Stimulated activated CD8-positive, alpha-beta memory T cell treated with anti-CD3 and anti-CD28 coated beads, Interleukin-2, amount 100 ng/mL, for 1 hour (primary cell): ENCODE measurements at places on chromosomes 1 and 21.

GRCh38 chr1:220726634-220727033 lies 21.5 kb upstream of the MTARC2 start:
- DNase-seq = no peak

GRCh38 chr1:225362805-225363204 lies 65.0 kb downstream of the LBR start:
- DNase-seq = no peak

DNA sequence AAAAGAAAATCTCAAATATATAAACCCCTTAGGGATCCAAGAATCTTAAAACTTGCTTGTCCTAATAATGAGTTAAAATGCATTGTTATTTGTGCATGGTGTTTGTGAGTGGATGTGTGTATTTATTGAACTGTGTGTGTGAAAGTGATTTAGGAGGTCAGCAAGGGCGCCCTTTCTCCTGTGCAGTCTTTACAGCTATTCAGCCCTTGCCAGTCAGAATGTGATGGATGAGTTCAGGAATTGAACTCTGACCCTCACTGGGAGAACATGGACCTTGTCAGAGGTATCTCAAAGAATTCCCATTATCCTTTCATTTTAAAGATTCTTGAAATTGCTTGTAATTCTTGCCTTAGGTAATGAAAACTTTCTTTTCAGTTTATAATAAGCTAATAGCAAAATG lies 493.0 kb upstream of the ADGRL4 start:
- DNase-seq = no peak

GRCh38 chr1:91381844-91382243 lies 22.8 kb downstream of the HFM1 start:
- DNase-seq = no peak

DNA sequence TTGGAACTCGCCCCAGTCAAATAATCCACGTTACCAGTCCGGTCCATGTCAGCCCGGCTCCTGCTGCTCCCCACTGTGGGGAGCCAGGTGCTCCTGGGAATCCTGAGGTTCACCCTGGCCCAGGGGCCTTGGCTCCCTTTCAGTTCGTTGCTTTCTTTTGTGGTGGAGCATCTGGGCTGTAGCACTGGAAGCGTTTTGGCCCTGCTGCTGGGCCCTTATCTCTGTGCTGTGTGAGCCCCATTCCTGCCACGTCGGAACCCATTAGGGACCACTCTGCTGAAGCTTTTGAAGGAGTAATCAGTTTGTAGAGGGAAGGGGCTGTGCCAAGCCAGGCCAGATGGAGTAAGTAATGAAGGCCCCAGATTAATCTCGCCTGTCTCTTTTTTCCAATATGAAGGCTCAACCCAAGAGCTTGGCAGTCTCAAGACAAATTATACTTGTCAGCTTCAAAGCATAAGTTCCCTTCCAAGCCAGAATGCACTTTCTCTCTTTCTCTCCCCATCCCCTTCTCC lies 82.3 kb downstream of the PGM1 start:
- DNase-seq = no peak

- DNase-seq = no peak
Observed at GRCh38 chr1:23984417-23985186, 4.5 kb upstream of the SRSF10 start.
